SK-MEL-5 (cell line): ENCODE measurements at places on chromosomes 4 and X.

- no peak for DNase-seq
Observed at GRCh38 chr4:182093431-182093831, 149.8 kb upstream of the TENM3 start.

DNA sequence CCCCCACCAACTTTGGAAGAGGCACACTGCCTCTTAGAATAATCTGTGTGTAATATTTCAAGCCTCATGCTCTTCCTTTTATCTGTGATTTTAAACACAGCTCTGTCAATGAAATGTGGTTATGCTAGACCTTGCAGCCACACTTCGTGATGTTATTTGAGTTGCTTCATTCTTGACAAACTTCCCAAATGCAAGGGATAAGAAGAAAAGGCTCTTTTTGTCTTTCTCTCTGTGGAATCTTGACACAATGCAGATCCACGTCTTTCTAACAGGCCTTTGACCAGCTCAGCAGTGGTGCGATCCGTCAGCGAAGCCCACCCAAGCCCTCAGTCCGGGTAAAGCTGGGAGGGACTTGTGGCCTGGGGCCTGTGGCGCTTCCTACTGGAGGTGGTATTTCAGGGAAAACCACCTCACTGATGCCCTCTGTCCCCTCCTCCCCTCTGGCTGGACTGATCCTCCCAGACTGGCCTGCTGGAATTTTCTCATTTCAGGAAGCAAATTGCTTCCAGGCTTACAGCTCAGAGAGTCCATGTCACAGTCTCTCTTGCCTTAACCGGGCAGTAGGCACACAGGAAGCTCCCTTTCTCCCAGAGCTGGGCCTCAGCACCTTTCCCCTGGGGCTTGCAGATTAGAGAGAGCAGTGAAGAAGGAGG, 19.5 kb upstream of the CCKAR start:
- DNase-seq = no peak

DNA sequence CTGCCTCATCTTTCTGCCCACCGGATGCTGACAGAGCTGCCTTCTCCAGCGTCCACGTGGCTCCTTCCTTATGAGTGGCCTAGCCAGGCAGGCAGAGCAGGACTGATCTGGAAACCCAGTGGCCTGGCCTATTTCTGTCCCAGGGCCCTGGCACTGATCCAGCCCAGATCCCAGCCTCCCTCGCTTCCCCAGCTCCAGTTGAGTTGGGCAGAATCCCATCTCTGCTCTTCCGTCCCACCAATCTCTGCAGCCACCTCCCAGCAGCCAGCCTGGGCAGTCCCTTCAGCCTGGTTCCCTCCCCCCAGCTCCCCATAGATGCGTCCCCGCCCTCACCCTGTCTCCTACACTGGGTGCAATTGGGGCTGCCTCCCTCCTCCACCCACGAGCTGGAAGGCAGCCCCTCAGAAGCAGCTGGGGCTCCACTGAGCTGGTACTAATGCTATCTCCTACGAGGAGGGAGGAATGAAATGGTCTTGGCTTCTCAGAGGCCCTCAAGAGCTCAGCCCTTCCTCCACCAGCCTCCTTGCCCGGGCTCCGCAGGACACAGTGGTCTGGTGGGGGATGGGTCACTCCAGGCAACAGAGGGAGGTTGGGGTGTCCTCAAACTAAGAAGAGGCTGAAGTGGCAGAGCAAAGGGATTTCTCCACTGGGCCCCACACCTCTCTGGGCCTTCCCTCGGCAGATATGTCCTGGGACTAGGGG, 94.2 kb downstream of the PJA1 start:
- no peak for DNase-seq

DNA sequence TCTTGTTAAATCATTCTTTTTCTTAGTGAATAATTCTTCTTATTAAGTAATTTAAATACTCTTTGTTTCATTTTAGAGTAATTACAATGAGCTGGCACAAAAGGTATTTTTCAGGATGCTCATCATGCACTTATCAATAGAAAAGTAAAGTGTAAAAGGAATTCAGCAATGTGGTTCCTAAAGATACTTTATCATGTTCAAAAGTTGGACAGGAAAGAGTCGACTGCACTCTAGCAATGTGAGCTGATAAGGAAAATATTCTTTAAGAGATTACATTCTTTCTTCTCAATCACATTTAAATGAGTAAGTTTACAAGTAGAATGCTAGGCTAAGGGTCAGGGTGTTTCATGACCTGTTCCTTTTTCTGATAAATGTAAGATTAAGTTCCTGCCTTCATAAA, 609.5 kb upstream of the FAM241A start:
- DNase-seq = no peak
